ENCODE measurements at places on chromosomes 13 and 19.

GRCh38 chr19:955803-956765, 28.1 kb upstream of the WDR18 start:
- DNase-seq = no peak

DNA sequence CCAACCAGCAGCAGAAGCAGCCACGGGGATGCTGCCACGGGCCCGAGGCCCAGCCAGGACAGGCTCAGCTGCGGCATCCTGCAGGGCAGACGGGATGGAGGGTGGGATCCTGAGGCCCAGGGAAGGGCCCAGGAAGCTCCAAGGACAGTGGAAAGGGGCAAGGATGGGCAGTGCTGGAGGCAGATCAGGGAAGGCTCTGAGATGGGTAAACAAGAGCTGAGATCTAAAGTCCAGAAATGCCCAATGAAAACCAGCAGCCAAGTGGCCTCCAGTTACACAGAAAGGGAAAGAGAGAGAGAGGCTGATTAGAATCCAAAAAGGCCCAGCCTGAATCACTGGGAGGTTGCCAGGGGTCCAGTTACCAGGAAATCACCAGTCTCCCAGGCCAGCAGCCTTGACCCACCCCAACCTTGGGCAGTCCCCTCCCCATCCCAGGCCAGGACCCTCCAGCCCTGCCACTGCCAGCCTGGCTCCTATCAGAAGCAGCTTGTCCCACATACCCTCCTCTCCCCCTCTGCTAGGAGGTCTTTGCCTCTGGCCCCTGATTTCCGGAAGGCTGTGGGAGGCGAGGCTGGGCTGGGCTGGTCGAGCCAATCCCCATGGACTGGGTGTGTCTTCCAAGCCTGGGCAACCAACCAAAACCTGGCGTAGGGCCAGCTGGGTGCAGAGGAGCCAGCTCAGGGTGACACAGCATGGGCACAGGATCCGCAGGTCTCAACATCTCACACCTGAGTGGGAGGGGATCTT, at the start of gene CYP4F11:
Gene CYP4F11, minus strand, starts transcription at position 198 of the 747 bp plus-strand sequence. Its CDS starts 121 bp downstream, at position 77.
- no peak for DNase-seq

GRCh38 chr19:42024622-42025111, 30.6 kb upstream of the ATP1A3 start:
- DNase-seq = no peak

DNA sequence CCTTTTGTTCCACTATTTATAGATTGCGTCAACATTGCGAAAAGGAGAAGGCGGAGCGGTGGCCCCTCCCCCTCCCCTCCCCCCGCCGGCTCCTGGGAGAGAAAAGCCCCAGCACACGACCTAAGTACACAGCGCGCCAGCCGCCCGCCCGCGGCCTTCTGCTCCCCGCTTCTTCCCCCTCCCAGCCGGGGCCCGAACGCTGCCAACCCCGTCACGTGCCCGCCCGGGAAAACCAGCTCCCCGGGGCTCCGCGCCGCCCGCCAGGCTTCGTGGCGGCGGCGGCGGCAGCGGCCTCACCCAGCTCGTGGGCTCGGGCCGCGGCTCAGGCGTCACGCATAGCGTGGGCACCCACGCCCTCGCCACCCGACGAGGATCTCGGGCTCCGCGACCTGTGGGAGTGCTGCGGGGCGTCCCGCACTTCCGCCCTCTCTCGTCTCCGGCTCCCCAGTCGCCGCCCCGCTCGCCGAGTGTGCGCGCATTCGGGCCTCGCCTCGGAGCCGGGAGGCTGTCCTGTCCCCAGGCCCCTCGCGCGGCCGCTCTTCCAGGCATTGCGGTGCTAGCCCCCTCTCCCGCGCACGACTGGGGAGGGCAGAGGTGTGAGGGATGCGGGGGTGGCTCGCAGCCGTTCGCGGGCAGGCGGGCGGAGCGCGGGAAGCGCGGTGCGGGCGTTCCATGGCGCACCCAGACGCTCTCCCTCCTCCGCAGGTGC, 110.5 kb downstream of the KCNRG start:
- DNase-seq = peak; percentile 86

DNA sequence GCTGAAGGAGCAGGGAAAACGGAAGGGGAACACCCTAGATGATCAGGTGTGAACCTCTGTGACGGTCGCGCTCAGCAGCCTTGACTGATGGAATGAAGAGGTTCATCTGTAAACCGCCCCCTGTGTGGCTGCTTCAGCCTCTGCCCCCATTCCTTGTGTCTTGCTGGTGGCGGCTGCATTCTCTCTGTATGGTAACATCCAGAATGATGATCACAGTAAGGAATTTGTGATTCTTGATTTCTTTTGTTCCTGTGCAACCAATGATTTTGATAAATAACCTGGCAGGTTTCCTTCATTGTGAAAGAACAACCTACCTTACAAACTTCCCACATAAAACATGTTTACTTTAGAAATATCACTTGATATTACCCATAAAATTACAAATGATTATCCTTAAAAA, 118.7 kb upstream of the MCF2L start:
- DNase-seq = no peak

- no peak for DNase-seq
These were observed 11.0 kb upstream of the JUND start for GRCh38 chr19:18292462-18292809.

GRCh38 chr19:55220525-55220924, 8.0 kb downstream of the TMEM86B start:
- no peak for DNase-seq

- no peak for DNase-seq
These were observed 274.1 kb downstream of the COG6 start for GRCh38 chr13:39929583-39929982.

- no peak for DNase-seq
These were observed 51.4 kb downstream of the EFNB2 start for GRCh38 chr13:106484084-106484483.

- no peak for DNase-seq
These were observed 806 bp upstream of the ZNF837 start for GRCh38 chr19:58381460-58382212.

DNA sequence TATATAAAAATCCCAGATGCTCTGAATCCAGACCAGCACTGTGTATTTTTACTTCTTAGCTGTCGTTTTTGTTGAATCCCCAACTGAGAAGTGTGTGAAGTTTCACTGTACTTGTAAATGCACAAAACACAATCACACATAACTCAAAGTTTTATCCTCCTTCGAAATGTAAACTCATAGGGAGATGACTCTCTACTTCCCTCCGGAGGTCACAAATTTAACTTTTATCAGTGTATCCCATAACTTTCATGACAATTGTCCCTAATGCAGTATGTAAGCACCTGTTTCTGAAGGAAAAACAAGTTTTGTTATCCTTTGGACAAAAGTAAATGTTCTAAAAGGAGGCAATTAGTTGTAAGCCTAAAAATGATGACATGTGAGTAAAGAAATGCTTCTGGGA, 665.0 kb upstream of the SLITRK6 start:
- no peak for DNase-seq

GRCh38 chr13:41639955-41640780, 182.8 kb downstream of the RGCC start:
- no peak for DNase-seq

DNA sequence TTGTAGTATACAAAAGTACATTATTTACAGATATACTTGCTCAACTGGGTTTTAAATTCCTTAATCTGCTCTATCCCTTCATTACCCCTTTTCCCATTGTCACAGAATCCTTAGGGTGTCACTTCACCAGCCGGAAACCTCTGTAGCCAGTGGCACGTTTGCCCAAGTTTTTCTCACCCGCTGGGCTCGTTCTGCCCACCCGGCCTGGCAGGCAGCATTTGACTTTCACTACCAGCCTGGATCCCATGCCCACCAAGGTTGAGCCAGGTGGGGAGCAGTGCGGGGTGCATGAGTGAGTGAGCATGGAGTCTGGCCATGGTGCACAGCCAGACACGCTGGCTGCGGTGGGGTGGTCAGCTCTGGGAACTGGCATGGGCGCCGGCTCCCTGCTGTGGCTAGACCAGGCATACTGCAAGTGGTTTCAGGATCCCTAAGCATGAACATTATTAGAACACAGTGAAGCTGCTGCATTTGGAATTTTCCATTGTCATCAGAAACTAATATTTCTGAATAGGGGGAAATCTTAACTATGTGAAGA, 98.3 kb downstream of the NALCN start:
- DNase-seq = no peak

DNA sequence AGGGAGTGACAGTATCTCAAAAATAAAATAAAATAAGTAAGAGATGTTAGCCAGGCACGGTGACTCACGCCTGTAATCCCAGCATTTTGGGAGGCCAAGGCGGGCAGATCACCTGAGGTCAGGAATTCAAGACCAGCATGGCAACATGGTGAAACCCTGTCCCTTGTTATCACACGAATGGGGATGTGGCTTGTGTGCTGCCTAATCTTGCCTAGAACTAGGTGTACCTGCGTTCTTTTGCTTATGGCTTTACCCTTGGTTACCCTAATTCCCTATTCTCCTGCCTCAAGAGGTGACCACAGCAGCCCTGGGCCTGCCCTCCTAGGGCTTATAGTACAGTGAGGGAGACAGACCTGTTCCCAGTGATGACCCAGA, 6.3 kb upstream of the PVR start:
- DNase-seq = no peak

GRCh38 chr13:60210510-60211330, 47.0 kb upstream of the DIAPH3 start:
- no peak for DNase-seq

GRCh38 chr13:36813225-36813624, 5.8 kb upstream of the RFXAP start:
- DNase-seq = no peak

- DNase-seq = no peak
These were observed 12.1 kb upstream of the DACH1 start for GRCh38 chr13:71879129-71879535.

DNA sequence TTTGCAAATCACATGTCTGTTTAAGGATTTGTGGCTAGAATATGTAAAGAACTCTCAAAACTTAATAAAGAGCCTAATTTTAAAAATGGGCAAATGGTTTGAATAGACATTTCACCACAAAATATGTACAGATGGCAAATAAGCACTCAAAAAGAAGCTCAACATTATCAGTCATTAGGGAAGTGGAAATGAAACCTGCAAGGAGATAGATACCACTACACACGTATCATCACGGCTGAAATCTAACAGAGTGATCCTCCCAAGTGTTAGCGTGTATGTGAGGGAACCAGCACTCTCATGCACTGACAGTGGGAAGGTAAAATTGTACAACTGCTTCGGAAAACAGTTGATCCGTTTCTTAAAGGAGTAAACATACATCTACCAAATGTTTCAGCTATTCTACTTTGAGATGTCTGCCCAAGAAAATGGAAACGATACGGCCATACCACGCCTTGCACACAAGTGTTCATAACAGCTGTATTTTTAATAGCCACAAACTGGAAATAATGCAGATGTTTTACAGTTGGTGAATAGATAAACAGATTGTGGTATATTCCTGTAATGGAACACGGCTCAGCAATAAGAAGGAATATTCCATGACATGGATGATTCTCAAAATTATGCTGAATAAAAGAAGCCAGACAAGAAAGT, 14.5 kb downstream of the ARHGEF7 start:
- DNase-seq = no peak

Data from activated T-cell treated with anti-CD3 and anti-CD28 coated beads, Interleukin-2, amount 50 U/mL, for 24 hours (primary cell).